ENCODE measurements at places on chromosomes 7 and 10. TPM values are rescaled to one million over a fixed set of nuclear protein-coding genes. Genes with fewer than 3 reads are reported as not detected.
A peak's percentile ranks its signal among the peaks of the same experiment; 100 is the strongest.

DNA sequence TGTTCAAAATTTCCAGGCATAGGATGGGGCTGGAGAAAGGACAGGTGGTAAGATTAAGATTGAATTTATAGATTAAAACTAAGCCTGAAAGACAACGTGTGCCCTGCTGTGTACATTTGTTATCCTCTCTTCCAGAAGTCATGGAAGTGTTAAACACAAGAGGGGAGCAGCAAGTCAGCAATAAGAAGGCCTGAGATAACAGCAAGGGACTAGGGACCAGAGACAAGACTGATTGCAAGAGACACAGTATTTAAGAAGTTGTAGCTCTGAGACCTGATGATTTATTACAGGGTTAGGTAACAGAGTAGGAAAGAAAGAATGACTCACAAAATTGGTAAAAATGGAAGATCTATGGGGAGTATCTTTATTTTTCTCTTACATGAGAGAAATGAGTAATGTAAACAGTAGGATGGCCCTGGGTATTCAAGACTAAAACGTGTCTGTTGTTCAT lies 55.7 kb upstream of the COL1A2 start:
- peak; percentile 74 for DNase-seq

GRCh38 chr7:37973915-37974314 lies 53.5 kb downstream of the EPDR1 start:
- DNase-seq: peak; percentile 14

SPDYE6 gene
- total RNA-seq: not detected

CCDC172 gene
- not detected for total RNA-seq

DNA sequence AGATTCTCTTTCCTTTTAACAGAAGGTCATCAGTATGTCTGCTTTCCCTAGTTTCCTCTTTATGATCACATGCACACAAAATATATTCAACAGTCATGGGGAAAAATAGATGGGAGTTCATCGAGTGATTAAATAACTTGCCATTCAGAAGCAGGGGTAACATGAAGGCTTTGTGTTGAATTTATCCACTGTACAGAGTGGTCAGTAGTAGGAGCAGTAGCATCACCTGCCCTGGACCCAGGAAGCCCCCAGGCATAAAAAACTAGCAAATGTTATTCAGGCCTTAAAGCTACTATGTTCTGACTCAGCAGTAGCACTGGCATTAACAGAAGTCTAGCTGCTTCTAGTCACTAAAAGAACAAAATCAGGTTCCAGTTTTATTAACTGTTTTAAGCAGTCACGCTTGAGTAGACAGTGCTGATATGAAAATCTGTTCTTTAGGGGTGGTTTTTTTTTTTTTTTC lies 31.4 kb upstream of the FAM133B start:
- DNase-seq: no peak

DNA sequence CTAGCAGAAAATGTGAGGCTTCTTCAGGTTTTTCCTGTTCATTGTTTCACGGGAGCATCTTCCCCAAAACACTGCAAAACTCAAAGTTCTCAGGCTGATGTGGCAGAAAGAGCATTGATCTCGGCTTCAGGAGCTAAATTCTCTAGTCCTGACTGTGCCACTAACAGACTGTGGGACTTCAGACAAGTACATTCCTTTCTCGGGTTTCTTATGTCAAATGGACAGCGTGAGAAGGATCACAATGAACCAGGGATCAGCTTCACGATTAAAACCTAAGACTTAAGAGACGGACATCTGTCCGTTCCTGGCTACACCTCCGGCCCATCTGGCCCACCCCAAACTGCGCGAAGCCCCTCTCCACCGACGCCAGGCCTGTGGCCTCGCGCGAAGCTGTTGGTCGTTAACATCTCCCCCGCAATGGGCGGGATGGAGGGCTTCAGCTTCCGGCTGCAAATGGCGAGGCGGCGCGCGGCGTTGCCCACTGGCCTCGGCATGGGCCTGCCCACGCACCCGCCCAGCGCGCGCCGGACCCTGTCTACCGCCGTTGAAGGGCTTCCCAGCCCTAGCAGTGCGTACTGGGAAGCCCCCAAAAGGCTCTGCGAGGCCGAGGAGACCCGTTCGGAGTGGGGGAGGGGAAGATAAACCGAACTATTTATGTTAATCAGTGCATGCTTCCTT lies 549 bp upstream of the DDX50 start:
- DNase-seq: peak; percentile 79

GRCh38 chr10:22505911-22506685 lies 160.8 kb downstream of the SPAG6 start:
- DNase-seq: no peak

BMPR1A gene
- total RNA-seq: 52.2 TPM

GRCh38 chr7:83111391-83111790 lies 51.3 kb downstream of the PCLO start:
- DNase-seq: peak; percentile 68

HACD1 gene
- total RNA-seq: 87.7 TPM

DNA sequence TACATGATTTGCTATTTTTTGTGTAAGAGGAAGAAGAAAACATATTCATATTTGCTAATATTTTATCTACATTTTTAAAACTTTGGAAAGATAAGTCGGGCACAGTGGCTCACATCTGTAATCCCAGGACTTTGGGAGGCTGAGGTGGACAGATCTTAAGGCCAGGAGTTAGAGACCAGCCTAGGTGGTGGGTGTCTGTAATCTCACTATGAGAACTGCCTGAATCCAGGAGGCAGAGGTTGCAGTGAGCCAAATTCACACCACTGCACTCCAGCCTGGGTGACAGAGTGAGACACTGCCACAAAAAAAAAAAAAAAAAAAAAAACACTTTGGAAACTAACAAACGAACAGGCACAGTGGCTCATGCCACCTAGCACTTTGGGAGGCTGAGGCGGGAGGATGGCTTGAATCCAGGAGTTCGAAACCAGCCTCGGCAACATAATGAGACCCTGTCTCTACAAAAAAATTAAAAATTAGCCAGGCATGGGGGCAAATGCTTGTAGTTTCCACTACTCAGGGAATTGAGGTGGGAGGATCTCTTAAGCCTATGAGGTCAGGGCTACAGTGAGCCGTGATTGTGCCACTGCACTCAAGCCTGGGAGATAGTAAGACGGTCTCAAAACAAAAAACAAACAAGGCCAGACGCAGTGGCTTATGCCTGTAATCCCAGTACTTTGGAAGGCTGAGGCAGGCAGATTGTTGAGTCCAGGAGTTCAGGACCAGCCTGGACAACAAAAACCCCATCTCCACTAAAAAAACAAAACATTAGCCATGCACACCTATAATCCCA lies 25.6 kb downstream of the HERC4 start:
- no peak for DNase-seq

- DNase-seq: no peak
Observed at GRCh38 chr10:86109421-86109820, 257.2 kb downstream of the GRID1 start.

DNA sequence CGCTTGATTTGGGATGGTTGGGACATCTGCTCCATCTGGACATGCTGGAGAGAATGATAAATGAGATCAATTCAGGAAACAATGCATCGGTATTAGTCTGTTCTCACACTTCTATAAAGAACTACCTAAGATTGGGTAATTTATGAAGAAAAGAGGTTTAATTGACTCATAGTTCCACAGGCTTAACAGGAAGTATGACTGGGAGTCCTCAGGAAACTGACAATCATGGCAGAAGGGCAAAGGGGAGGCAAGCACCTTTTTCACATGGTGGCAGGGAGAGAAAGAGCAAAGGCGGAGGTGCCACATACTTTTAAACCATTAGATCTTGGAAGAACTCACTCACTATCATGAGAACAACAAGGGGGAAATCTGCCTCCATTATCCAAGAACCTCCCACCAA lies 16.8 kb upstream of the TSPAN12 start:
- DNase-seq: no peak

DNA sequence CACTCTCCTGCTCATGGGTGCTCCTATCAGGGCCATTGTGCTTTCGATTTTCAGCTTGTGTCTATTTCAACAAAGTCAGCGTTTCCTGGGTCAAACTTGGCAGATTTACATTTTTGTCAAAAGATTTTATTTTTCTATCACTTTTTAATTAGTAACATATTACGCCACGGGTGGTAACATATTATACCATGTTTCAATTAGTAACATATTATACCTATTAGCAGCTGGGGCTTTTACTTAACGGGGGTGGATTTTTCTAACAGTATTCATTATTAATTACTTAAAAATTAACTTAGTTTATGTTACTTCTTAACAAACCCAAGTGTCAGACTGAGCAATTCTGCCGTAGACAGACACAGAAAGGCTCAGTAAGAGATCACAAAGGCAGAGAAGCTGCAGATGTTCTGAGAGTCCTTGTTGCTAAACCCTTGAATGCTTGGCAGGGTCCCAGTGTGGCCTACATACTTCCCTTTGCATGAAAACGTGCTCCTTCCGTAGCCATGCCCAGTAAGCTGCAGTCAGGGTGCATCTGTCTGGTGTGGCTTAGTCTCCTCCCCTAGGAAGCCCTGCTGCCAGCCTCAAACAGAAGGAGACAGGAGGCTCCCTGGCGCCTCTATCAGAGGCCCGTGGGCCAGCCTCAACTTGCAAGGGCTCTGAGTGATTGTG lies 263.1 kb upstream of the CXCL12 start:
- DNase-seq: peak; percentile 71

DNA sequence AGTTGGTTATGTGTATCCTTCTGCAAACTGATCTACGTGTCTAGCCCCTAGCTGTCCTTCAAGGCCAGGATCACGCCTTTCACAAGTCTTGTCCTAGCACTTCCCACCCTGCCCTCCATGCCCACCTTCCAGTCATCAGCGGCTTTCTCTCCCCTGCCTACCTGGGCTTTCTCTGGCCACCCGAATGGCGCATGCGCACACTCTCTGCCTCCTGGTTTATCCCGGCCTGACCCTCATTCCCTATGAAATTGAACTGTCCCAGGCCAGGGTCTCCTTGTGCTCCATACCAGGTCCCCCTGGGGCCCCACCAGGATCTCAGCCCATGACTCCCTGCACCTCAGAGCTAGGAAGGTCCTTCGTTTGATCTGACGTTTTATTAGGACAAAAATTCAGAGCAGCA lies 31.6 kb upstream of the CTBP2 start:
- no peak for DNase-seq

All from astrocyte (in vitro differentiated cells and primary cell).